RKO (cell line): ENCODE measurements at places on chromosomes 13 and 19.

DNA sequence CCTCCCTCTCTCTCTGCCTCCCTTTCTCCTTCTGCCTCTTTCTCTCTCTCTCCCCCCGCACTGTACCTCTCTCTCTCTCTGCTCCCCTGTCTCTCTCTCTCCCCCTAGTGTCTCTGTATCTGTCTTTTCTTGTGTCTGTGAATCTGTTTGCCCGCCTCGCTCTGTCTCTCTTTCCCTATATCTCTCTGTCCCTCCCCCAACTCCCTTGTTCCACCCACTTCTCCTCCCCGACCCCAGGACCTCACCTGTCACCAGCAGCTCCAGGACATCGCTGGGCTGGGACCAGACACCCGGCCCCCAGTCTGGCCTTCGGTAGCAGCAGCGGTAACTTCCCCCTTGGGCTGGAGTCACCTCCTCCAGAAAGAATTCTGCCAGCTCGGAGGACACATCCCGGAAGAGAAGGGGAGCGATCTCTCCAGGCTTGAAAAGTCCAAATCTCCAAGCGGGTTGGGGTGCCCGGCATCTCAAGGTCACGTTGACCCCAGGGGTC is 3.9 kb downstream of the OSCAR start:
- DNase-seq: peak; percentile 53

DNA sequence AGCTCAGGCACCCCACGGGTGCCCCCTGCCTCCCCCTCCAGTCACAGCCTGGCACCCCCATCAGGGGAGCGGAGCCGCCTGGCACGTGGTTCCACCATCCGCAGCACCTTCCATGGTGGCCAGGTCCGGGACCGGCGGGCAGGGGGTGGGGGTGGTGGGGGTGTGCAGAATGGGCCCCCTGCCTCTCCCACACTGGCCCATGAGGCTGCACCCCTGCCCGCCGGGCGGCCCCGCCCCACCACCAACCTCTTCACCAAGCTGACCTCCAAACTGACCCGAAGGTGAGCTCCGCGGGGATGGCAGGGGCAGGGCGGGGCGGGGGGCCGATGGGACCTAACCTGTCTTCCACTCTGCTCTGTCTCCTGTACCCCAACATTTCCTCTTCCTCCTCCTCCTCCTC is 25.0 kb downstream of the CKM start:
- no peak for DNase-seq

DNA sequence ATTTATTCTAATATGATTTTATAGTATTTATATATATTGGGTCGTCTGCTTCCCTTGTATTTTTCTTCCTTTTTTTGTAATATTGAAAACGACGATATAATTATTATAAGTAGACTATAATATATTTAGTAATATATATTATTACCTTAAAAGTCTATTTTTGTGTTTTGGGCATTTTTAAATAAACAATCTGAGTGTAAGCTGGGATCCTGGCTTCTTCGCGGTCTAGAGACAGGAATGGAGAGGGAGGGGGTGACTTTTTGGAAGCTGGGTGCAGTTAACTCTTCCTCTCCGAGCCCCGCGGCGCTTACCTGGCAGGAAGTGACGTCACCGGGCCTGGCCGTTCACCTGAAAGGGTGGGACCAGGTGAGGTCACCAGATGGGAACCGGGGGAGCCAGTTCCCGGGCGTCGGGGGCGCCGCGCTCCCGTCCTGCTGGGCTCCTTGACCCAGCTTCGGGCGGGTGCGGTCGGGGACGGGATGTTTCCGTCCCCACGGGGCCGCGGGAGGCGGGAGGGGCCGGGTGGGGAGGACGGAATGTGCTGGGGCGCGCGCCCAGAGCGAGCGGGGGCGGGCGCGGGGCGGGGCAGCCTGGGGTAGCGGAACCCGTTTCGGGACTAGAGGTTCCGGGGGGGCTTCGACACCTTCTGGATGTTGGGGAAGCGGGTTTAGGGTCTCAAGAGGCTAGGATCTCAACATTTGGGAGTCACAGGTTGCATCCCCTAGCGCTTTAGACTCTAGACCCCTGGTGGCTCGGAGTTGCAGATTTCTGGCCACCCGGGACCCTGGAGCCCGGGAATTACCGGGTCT is 2.8 kb downstream of the ZFP36 start:
- peak; percentile 69 for DNase-seq

DNA sequence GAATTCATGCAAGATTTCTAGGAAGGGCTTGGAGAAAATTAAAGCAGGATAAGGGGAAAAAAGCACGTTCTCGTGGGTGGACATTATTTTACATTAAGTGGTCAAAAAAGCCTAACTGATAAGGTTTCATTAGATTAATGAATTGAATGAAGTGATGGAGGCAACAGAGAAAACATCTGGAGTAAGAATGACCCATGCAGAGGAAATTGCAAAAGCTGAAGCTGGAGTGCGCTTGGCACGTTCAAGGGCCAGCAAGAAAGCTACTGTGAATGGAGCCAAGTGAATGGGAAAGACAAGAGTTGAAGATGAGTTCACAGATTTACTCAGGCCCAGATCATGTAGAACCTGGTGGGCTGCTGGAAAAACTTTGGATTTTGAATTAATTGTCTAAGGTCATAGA is 777.9 kb downstream of the DACH1 start:
- DNase-seq: no peak

DNA sequence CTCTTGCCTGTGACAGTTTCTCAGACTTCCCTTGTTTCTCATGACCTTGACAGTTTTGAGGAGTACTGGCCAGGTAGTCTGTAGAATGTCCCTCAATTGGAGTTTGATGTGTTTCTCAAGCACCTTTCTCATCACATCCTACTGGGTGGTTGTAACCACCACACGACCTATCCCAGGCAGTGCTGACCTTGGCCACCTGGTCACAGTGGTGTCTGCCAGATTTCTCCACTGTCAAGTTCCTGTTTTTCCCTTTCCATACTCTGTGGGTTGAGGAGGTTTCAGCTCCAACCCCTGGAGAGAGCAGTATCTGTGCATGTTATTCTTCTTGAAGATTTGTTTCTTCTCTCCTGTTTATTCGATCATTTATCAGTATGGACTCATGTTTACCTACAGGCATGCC is 8.4 kb upstream of the UPF3A start:
- no peak for DNase-seq

DNA sequence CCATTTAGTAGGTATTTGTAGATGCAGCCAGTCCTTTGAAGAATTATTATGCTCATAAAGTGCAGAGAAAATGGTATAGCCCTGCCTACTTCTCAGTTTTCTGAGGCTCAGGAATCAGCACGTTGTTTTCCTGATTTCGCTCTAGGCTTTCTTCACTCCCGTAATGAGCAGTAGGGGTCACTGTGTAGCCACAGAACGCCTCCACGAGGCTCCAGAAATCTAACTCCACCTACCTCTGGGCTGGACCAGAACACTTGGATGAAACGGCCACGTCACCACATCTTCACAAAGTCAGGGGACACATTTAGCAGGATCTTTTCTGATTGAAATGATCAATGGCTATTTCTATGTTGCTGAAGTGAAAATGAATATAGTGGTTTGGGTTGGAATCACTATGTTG is 49.8 kb upstream of the GTF3A start:
- DNase-seq: peak; percentile 84

- peak; percentile 39 for DNase-seq
These were observed 7.5 kb upstream of the MIER2 start for GRCh38 chr19:351976-352625.

DNA sequence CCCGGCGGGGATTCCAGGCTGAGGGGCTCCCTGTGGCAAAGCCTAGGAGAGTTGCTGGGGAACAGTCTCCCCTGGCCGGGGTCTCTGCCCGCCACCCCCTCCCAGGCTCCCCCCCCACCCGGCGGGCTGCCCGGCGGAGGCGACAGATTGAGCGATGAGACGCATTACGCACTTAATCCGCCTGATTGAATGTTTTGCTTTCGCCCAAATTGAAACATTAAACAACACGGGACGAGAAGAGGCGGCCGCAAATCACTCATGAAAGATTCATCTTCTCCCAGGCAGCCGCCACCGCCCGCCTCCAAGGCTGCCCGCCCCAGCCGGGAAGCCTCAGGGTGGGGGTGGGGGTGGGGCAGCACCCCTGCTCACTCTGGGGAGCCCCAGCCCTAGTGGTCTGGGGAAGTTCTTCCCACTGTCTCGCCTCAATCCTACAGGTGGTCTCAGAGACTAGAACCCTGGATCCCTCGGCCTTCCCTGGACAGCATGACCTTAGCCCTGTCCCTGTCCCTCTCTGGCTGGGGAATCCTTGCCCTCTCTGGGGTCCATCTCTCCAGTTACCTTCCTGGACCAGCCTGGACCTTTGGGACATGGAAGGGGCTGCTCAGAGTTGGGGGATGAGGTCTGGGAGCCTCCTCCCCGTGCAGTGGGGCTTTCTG is 7.6 kb upstream of the ERFL start:
- no peak for DNase-seq

DNA sequence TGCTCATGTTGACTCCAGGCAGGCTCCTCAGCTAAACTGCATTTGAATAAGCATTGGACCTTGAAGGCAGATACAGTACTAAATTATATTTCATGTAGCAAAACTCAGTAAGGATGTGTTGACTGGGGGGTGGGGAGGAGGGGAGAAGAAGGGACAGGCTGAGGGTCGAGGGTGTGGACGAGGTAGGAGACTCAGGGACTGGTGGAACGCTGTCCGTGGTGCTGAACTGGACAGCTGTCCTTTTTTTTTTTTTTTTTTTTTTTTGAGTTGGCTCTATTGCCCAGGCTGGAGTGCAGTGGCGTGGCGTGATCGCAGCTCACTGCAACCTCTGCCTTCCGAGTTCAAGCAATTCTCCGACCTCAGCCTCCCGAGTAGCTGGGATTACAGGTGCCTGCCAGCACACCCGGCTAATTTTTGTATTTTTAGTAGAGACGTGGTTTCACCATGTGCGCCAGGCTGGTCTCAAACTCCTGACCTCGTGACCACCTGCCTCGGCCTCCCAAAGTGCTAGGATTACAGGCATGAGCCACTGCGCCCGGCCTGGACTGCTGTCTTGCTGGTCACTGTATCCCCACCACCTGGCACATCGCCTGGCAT is 33.2 kb upstream of the CASP14 start:
- peak; percentile 53 for DNase-seq

GRCh38 chr19:33194886-33195644 is 935 bp downstream of the LRP3 start:
- peak; percentile 62 for DNase-seq
